Testis (tissue), 5 donors: ENCODE measurements at places on chromosomes 12 and 14.

- peak; percentile 70 for DNase-seq
Measured at GRCh38 chr12:6946033-6946919, 2.5 kb downstream of the C12orf57 start.

DNA sequence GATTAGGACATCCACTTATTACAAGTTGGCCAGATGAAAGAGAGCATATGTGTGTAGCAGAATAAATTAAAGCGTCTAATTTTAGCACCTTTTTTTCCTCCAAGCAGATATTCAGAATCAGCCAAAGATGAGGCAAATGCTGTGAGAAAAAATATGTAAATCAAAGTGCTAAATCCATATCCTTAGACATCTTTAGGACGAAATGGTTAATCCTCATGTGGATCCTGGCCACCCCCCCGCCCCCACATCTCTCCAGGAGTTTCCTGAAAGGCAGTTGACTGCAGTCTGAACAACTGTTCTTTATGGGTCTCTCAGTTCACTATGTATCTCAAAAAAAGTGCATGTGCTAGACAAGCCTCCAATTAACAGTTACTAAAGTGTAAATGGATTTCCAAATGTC is 1768.1 kb upstream of the SEL1L start:
- DNase-seq, result no peak

DNA sequence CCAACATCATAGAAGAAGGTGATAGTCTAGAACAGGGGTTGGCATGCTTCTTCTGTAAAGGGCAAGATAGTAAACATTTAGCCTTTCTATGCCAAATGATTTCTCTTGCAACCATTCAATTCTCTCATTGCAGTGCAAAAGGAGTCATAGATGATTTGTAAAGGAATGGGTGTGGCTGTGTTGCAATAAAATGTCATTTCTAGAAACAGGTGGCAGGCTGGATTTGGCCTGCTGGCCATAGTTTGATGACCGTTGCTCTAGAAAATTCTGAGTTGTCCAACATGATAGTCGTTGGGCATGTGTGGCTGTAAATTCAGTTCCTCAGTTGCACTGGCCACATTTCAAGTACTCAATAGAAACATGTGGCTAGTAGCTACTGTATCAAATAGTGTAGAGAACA is 21.7 kb downstream of the SMCO2 start:
- no peak for DNase-seq

GRCh38 chr12:49296034-49296835 is 1.3 kb downstream of the PRPH start:
- peak; percentile 64 for DNase-seq

DNA sequence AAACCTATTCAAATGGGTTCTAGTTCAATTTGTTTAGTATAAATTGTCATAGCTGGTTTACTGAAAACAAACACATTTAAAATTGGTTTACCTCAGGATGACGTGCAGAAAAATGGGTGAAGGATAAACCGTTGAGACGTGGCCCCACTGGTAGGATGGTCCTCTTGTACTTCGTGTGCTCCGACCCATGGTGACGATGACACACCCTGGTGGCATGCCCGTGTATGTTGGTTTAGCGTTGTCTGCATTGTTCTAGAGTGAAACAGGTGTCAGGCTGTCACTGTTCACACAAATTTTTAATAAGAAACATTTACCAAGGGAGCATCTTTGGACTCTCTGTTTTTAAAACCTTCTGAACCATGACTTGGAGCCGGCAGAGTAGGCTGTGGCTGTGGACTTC is 8.3 kb downstream of the CALM1 start:
- no peak for DNase-seq

DNA sequence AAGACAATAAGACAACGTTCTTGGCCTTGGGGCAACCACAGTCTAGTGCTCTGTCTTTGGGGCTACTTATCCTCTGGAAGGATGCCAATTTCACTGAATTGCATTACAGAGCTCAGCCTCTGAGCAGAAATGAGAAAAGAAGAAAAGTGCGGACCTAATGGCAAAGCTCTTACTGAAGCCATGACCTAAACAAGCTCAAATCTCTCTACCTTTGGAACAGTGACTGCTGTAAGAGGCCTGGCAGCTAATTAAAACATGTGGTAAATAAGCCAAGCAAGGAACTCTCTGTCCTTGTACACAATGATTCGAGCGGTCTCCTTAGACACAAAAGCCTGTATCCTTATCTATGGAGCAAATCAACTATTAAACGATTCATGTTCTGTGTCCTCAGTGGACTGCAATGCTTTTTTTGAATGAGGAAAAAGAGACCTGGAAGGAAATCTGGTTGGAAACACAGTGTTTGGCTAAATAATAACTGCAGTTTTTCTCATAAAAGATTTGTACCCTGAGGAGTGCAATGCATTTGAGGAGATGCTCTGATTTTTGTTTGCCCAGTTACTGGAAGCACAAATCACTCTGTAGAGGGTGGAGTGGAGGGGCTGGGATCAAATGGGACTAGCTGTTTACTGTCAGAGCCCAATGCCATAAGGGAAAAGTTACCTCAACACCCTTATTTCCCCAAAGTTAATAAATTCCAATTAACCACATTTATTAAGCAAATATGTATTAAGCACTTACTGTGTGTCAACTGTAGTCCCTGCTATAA is 113.9 kb downstream of the NDUFA12 start:
- DNase-seq, result no peak
